ENCODE measurements at places on chromosomes 11 and 22. TPM values are rescaled to one million over a fixed set of nuclear protein-coding genes. Genes with fewer than 3 reads are reported as not detected.

DNA sequence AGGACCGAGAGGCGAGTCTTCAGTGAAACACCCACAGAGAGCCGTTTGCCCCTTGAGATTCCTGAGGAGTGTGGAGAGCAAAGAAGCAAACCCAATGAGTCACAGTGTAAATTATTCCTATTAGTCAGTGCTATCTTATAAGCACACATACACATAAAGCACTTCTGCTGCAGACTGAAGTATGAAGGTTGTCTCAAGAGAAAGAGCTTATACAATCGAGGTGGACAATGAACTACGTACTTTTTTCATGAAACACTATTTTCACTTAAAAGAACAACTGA is 37.3 kb downstream of the GALNT18 start:
- peak; percentile 74 for DNase-seq

- no peak for DNase-seq
Observed at GRCh38 chr22:31605851-31606585, 56.0 kb downstream of the PISD start.

- no peak for DNase-seq
Observed at GRCh38 chr11:17296852-17297559, 20.5 kb downstream of the NUCB2 start.

MS4A4A gene
- total RNA-seq: 0.55 TPM
